ENCODE measurements at places on chromosomes 3 and 15.

DNA sequence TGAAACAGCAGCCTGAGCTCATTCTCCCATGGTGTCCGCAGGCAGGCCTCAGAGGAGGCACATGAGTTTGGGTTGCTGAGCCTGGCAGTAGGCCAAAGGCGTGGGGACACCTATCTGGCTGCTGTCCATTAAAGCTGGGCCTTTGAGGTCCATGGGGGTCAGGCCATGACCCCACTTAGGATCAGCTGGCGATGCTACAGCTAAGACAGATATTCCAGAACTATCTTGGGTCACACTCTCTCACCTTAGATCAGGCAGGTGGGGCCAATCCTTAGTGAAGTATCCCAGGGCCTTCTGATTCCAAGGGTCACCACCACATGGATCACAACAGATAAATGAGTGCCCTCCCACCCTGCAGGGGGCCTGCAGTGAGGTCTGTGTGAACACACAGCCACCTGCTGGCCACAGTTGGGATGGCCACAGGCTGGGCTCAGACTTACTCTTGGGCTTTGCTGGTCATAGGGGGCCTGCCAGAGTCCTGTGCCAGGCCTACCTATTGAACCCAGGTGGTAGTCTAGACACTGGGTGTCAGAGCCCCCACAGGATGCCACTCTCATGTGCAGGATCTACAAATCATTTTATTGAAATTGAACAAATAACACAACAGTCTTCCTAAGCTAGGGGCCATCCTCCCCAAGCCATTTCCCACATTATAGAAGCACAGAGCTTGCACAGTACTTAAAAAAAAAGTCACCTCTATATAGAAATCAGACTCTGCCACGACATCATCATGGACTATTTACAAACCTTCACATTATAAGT lies 2.0 kb upstream of the HYAL2 start:
- H3K4me3 ChIP-seq = no peak overlapping the region
- H3K36me3 ChIP-seq = no peaks in the 10 kb centered on the region
- peaks cover 25% of the 10 kb centered on the region for H3K4me1 ChIP-seq
- no peak overlapping the region for H3K27ac ChIP-seq
- no peak for DNase-seq
- H3K27me3 ChIP-seq = no peaks in the 10 kb centered on the region

DNA sequence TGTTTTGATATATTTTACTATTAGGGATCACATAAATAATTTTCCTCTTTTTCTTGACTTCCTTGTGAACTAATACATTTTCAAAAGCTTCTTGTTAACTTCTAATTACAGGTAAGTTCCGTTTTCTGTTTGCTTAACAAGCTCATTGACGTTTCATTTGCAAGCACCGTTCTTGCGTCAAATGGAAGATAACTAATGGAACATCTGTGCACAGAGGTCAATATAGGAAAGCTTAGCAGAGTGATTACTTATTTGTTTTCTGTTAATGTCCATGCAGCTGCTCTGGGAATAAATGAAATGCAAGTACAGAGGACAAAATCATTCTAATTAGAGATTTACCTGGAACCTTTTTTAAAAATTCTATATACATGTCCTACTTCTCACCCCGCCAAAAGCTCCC lies 115.5 kb upstream of the C2CD4B start:
- peaks cover 8% of the 10 kb centered on the region for H3K27me3 ChIP-seq
- DNase-seq = no peak
- H3K27ac ChIP-seq = no peak overlapping the region

GRCh38 chr3:77460326-77460725 lies 420.4 kb downstream of the ROBO2 start:
- H3K4me1 ChIP-seq = no peaks in the 10 kb centered on the region
- H3K27me3 ChIP-seq = no peaks in the 10 kb centered on the region
- no peak for DNase-seq

DNA sequence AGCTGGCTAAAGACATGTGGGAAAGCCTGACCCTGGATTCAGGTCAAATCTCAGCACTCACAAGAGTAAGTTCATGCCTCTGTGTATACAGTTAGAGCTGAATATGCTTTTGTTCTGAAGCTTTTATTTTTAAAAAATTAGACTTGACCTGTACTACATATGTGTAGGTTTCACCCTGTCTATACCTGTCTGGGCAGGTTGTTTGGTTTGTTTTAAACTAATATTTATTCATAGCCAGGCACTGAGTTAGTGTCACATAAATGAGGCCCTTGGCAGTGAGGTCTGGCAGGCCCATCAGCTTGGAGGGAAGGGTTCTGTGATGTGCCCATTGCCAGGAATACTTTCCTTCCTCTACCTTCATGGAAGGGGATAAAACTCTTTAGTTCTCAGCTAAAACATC lies 1.9 kb downstream of the DNAJA4 start:
- H3K27me3 ChIP-seq = no peaks in the 10 kb centered on the region
- H3K4me3 ChIP-seq = no peak overlapping the region
- DNase-seq = no peak
- H3K36me3 ChIP-seq = peaks cover 3% of the 10 kb centered on the region
- peaks cover 14% of the 10 kb centered on the region for H3K4me1 ChIP-seq
- H3K27ac ChIP-seq = no peak overlapping the region

GRCh38 chr15:88878720-88879184 lies 16.6 kb downstream of the HAPLN3 start:
- H3K27me3 ChIP-seq = no peaks in the 10 kb centered on the region
- DNase-seq = no peak
- no peak overlapping the region for H3K4me3 ChIP-seq
- no peaks in the 10 kb centered on the region for H3K4me1 ChIP-seq
- no peaks in the 10 kb centered on the region for H3K36me3 ChIP-seq
- H3K27ac ChIP-seq = no peak overlapping the region

- H3K4me3 ChIP-seq = no peak overlapping the region
- H3K4me1 ChIP-seq = no peaks in the 10 kb centered on the region
- no peak overlapping the region for H3K27ac ChIP-seq
- DNase-seq = no peak
- H3K36me3 ChIP-seq = no peaks in the 10 kb centered on the region
Measured at GRCh38 chr3:133874344-133874743, 21.3 kb downstream of the RAB6B start.

DNA sequence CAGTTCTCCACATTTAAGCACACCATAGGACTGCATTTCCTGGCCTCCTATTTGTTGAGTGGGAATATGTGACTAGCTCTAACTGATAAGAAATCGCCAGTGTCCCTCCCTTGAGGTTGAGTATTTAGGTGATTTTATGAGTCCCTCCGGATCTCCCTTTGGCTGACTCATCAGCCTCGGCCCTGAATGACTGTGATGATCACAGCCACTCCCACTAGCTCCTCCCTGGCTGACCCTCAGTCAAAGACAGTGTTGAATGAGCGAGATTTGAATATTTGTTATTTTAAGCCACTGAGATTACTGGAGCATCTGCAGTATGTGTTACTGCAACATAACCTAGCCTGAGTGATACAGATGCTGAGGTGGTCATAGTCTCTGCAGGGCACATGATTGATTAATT lies 515.3 kb downstream of the EPHB1 start:
- H3K27me3 ChIP-seq = peaks cover 5% of the 10 kb centered on the region
- H3K36me3 ChIP-seq = no peaks in the 10 kb centered on the region
- no peak for DNase-seq
- H3K4me1 ChIP-seq = no peaks in the 10 kb centered on the region
- no peak overlapping the region for H3K27ac ChIP-seq

- H3K27ac ChIP-seq = no peak overlapping the region
- H3K4me3 ChIP-seq = no peak overlapping the region
- H3K36me3 ChIP-seq = peaks cover 5% of the 10 kb centered on the region
- DNase-seq = no peak
- H3K27me3 ChIP-seq = peaks cover 2% of the 10 kb centered on the region
Measured at GRCh38 chr15:31412824-31413223, 86.2 kb downstream of the KLF13 start.

DNA sequence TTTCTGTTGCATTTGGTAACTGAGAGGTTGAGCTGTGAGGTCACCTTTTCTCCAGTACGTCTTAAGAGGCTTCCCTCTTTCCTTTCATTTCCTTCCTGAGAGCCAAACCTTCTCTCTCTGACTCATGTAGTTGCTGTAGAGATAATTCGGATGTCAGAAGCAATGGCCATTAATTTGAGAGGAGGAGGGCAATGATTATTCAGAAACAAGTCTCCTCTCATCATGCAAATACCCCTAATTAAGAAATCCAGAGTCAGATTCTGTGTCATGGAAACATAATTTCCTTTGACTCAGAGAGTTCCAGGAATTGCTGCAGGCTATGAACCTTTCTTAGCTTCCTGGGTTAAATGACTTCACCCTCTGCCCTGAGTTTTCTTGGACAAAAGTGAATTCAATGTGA lies 59.0 kb upstream of the GSK3B start:
- H3K4me1 ChIP-seq = no peaks in the 10 kb centered on the region
- H3K27ac ChIP-seq = no peak overlapping the region
- H3K36me3 ChIP-seq = peaks cover 11% of the 10 kb centered on the region
- peaks cover 2% of the 10 kb centered on the region for H3K27me3 ChIP-seq

DNA sequence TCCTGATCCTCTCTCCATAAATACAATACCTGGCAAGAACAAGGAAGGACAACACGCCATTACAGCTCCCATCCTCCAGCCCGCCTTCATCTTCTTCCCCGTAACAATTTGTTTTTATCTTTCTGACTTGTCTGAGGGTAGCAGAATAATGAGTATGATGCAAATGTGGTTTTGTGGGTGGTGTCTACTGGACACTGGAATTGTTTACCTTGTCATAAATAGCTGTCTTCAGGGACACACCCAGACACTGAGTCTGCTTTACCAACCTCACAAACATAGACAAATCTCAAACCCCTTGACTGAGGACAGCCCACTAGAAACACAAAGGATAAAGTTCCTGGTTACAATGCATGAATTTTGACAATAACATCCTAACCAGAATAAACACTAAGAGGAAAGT lies 13.4 kb downstream of the WDR72 start:
- H3K27me3 ChIP-seq = no peaks in the 10 kb centered on the region
- no peak overlapping the region for H3K27ac ChIP-seq
- no peaks in the 10 kb centered on the region for H3K36me3 ChIP-seq

DNA sequence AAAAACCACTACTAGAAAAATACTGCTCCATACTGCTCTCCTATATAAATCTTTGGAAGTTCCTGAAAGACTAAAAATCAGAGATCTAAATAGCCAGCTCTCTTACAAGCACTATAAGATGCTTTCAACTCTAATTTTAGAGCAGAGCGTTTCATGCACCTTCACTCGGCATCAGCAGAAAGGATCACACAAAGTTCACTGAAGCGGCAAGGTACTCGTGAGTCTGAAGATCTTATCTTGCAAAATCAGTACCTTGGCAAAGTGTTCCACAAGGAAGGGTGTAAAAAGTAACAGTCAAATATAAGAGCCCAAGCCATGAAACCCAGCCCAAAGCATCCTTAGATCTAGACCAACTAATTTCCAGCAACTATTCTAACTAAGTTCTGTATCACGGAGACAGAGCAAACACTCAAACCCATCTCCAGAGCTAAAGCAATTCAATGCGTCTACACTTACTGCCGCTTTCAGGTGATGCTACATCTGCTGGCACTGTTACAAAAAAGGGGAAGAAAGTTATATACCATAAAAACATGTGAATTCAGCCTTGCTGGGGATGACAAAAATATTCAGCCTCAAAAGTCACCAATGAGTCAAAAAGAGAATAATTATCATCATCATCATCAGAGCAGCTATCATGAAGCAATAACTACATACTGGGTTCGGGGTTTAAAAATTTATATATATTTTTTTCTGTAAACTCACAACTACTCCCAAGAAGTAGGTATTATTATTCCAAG lies 16.3 kb downstream of the VPS39 start:
- no peak for DNase-seq
- H3K36me3 ChIP-seq = peaks cover 41% of the 10 kb centered on the region
- no peaks in the 10 kb centered on the region for H3K27me3 ChIP-seq
- H3K4me1 ChIP-seq = peaks cover 12% of the 10 kb centered on the region
- peak overlapping the region; percentile 35 for H3K4me3 ChIP-seq
- peak overlapping the region; percentile 89 for H3K27ac ChIP-seq

- peaks cover 2% of the 10 kb centered on the region for H3K36me3 ChIP-seq
- no peak overlapping the region for H3K4me3 ChIP-seq
- no peak overlapping the region for H3K27ac ChIP-seq
- H3K27me3 ChIP-seq = no peaks in the 10 kb centered on the region
Measured at GRCh38 chr3:15899388-15899787, 101.6 kb upstream of the ANKRD28 start.

GRCh38 chr3:53804697-53805462 lies 41.3 kb downstream of the CHDH start:
- no peak for DNase-seq
- no peak overlapping the region for H3K27ac ChIP-seq
- no peaks in the 10 kb centered on the region for H3K36me3 ChIP-seq
- no peak overlapping the region for H3K4me3 ChIP-seq

GRCh38 chr3:134696155-134696554 lies 45.3 kb upstream of the KY start:
- no peaks in the 10 kb centered on the region for H3K4me1 ChIP-seq
- no peak overlapping the region for H3K27ac ChIP-seq
- no peak for DNase-seq
- peaks cover 9% of the 10 kb centered on the region for H3K27me3 ChIP-seq
- H3K4me3 ChIP-seq = no peak overlapping the region

DNA sequence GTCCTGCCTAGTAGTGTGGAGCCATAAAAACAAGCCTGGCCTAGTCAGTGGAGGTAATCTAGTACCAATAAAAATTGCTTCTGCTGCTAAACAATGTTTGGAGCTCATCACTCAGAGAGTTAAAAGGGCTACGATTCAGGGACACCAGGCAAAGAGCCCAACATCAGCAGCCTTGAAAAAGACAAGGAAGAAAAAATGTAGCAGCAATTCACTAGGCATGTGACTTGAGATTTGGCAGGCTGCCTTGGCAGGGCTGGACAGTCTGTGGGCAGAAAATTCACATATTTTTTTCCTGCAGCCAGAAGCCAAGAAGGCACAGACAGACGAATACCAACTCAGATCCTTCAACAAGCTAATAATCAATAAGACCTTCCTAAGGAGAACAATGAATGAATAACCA lies 47.2 kb downstream of the IGSF11 start:
- peaks cover 5% of the 10 kb centered on the region for H3K27me3 ChIP-seq
- H3K4me1 ChIP-seq = no peaks in the 10 kb centered on the region
- H3K27ac ChIP-seq = no peak overlapping the region

DNA sequence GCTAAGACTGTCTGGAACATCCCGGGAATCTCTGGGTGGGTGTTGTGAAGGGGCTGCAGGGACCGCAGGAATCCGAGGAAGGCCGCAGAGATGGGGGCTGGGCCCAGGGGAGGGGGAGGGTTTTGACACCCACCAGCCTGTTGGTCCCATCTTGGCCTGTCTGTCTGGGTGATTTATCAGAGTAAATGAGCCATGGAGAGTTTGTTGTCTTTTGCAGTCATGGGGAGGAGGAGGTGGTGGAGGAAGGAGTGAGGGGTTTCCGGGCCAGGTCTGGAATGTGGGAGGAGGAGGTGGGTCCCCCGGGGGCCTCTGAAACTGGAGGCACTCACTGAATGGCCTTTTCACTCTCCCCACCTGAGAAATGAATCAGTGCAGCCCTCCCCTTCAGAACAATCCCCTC lies 11.5 kb downstream of the SEMA3F start:
- DNase-seq = no peak
- no peak overlapping the region for H3K27ac ChIP-seq
- H3K4me3 ChIP-seq = no peak overlapping the region
- H3K4me1 ChIP-seq = no peaks in the 10 kb centered on the region
- H3K36me3 ChIP-seq = no peaks in the 10 kb centered on the region

GRCh38 chr15:99098426-99098825 lies 6.5 kb upstream of the SYNM start:
- no peak overlapping the region for H3K4me3 ChIP-seq
- peaks cover 3% of the 10 kb centered on the region for H3K4me1 ChIP-seq
- no peak overlapping the region for H3K27ac ChIP-seq

- no peak overlapping the region for H3K27ac ChIP-seq
Measured at GRCh38 chr15:85813234-85813633, 18.5 kb upstream of the KLHL25 start.
